ENCODE measurements at places on chromosomes 7 and 10.

- DNase-seq, result no peak
Observed at GRCh38 chr10:1267568-1267967, 211.4 kb downstream of the WDR37 start.

DNA sequence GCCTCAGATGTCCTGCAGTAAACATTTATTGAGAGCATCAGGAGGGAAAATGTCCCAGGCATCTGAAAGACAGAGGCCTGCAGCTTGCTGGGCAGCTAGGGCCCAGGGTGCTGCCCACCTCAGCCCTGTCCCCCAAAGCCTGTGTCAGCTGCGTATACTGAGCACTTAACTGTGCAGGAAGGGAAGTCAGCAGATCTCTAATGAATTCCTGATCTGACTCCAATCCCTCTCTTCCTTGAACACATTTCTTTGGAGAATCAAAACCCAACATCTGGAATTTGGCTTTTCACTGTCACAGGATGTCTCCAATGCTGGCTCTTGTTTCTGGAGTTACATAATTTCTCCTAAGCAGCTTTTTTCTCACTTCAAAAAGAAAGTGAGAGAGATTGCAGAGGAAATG, 364.7 kb upstream of the NFE2L3 start:
- no peak for DNase-seq

DNA sequence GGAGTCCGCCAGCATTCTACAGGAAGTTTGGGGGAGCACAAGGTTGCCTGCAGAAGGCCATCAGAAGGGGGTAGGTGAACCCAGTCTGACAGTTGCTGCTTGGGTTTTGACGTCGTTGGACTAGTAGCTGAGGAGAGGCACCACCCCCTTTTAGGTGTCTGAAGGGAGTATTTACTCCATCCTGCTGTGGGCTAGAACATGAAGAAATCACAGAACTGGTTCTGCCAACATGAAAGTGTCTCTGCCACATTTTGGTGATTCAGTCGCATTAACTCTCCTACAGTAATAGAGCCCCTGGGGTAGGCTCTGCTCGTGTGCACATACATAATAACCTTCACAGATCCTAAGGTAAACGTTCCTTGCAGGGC, 834 bp upstream of the TRIL start:
- no peak for DNase-seq

- DNase-seq, result no peak
Observed at GRCh38 chr7:77626586-77627308, 69.5 kb upstream of the RSBN1L start.

GRCh38 chr10:43068136-43068395, 8.8 kb upstream of the RET start:
- no peak for DNase-seq

DNA sequence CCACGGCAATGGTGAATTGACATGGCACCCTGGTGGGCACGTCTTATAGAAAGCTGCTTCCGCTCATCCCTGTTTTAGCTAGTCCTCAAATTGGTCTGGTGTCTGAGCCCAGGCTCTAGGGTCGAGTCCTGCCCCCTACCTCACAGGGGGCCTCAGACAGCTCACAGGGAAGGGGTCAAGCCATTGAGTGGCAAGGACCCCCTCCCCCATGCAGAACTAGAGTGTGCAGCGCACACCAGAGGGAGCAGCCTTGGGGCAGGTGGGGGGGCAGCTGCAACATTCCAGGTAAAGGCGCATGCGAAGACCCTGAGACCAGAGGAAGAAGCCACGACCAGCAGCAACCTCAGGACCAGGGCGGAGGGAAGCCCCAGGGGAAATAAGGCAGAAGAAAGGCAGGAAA, 240.4 kb upstream of the PPP2R2D start:
- no peak for DNase-seq

DNA sequence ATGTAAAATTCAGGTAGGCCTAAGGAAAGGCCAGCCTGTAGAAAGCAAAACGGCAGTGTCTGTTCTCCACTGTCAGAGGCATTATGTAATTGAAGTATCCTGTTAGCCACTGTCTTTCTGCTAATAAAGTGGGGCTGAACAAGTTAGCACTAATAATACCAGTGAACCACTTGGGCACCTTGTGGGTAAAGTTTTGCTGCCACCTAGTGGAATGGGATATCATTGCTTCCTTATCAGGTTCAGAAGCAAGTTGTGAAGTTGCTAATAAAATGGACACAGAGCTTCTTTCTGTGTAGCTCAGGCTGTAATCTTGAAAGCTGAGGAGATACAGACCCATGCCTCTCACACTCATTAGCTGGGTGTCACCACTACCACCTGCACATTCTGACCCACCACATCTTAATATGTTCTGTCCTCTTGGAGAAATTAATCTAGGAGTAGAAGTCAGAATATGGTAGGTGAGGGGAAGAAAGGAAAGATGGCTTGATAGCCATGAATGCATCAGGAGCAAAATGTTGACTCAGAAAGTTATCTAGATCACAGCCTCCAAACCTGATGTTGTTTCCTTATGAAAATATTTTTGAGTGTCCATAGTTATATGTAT, 175.1 kb downstream of the SEPTIN7 start:
- peak; percentile 80 for DNase-seq

DNA sequence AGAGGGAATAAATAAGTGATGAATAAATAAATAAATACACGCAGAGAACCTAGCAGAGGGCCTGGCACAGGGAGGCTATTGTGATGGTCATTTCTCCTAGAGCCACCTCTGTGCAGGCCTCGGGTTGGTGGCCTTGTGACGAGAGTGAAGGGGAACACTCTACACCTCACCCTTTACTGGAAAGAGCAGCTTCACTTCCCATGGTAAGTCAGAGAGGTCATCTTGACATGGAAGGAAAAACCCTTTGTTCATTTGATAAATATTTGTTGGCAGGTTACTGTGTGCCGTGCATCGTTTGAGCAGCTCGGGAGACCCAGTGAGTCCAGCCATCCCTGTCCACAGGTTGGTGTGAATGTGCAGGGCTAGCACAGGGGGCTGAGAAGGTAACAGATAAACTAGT, 70.2 kb upstream of the PODXL start:
- DNase-seq, result no peak

- DNase-seq, result no peak
Observed at GRCh38 chr10:32650246-32650655, 204.3 kb downstream of the CCDC7 start.

GRCh38 chr7:73856941-73857340, 4.0 kb upstream of the TMEM270 start:
- DNase-seq, result no peak

GRCh38 chr7:123749537-123749857, 694 bp upstream of the WASL start:
- peak; percentile 69 for DNase-seq

GRCh38 chr7:33798686-33799325, 106.5 kb upstream of the BMPER start:
- DNase-seq, result no peak

GRCh38 chr10:132977076-132977475, 34.7 kb upstream of the CFAP46 start:
- no peak for DNase-seq

GRCh38 chr7:87110778-87111177, 41.5 kb upstream of the DMTF1 start:
- DNase-seq, result no peak

GRCh38 chr10:102644646-102645387, 538 bp downstream of the TRIM8 start:
- peak; percentile 94 for DNase-seq

- DNase-seq, result peak; percentile 67
Observed at GRCh38 chr10:24465891-24466818, 257.2 kb downstream of the KIAA1217 start.

DNA sequence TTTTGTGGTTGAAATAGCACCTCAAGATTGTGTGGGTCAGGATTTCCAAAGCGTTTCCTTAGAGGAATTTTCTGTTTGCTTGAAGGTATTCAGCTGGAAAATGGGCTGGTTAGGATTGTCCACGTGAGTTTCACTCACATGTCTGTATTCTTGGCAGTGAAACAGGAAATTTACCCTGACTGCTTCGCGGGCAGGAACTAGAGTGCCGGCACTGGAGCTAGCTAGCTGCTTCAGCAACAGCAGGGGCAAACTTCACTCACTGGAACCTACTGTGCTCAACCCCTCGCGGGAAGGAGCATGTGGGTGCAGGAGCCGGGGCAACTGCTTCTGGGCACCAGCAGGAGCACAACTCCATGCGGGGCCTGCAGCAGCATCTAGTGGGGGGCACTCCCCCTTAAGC, 38.0 kb upstream of the RTKN2 start:
- DNase-seq, result peak; percentile 21

- DNase-seq, result no peak
Observed at GRCh38 chr7:2750004-2750407, 62.0 kb downstream of the AMZ1 start.

DNA sequence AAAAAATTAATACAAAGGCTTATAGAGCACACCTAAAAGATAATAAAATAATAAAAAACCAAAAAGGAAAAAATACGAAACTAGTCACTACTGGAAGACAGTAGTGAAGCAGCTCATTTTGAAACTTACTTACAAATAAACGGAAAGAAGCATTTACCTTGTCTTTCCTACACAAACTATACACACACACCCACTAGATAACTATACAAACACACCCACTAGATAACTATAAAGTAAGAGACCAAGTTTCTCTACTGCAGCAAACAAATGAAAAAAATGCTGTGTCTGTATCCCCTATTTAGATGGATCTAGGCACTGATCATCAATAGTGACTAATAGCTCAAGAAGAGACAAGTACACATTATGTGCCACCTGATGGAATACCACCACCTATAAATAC, 49.2 kb downstream of the KIF5B start:
- no peak for DNase-seq

GRCh38 chr10:29514306-29514705, 120.5 kb downstream of the SVIL start:
- no peak for DNase-seq

DNA sequence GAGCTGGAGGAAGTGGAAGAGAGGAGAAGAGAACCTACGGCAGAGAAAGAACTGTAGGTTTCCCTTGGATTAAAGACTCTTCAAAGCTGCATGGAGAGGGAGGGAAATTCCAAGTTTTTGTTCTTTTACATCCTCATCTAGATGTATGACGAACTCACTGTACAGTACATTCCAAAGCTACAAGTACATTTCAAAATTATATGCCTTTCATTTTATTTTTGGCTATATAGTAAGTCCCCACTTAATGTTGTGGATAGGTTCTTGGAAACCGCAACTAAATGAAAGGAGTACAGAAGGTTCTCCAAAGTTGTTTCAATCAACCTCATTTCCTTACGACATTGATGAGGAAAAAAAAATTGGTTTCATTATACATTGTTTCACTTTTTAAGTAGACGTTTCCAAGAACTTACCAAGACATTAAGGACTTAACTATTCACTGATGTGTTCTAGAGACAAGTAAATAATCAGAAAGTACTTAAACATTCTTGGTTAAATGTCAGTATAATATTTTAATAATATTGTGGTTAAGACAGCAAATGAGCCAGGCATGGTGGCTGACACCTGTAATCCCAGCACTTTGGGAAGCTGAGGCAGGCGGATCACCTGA, 16.1 kb upstream of the JMJD1C start:
- DNase-seq, result no peak

DNA sequence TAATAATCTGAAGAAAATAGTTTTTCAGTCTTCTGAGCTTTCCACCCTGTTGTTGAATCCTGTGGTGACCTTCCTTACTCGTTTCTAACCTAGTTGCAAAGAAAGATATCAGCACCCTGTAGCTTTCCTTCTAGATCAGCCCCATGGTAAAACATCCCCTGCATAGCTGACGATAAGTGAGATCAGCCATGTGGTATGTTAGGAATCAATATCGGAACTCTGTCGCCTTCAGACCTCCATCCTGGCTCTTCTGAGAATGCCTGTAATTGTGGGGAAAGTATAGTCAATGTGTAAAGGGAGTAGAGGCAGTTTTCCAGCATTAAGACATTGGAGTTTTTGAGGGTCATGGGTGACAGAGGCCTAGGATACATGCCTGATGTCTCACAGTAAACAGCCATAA, 151.8 kb downstream of the LRRC4 start:
- DNase-seq, result no peak

- no peak for DNase-seq
Observed at GRCh38 chr10:69073736-69074364, 14.1 kb upstream of the SRGN start.

- no peak for DNase-seq
Observed at GRCh38 chr7:30848121-30848855, 63.4 kb upstream of the AQP1 start.

GRCh38 chr10:101767600-101767945, 8.3 kb downstream of the FGF8 start:
- DNase-seq, result no peak

DNA sequence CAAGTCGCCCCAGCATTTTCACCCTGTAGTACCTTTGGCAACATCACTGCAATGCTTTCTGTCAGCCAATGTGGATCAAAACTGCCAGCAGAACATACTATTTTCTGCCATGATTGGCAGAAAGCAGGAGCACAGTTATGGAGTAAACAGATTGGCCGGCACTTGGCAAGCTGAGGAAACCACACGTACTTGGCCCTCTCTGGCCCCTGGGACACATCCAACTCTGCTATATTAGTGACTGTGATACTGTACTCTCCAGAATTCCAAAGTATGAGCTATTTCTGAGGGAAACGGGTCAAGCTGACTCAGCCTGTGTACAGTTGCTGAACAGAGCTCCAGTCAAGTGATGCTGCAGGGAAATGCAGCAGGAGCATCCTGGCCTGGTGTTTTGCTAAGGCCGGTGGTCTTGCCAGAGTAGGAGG, 39.8 kb upstream of the LANCL2 start:
- no peak for DNase-seq

- DNase-seq, result no peak
Observed at GRCh38 chr7:133746305-133746704, 380.8 kb upstream of the LRGUK start.

DNA sequence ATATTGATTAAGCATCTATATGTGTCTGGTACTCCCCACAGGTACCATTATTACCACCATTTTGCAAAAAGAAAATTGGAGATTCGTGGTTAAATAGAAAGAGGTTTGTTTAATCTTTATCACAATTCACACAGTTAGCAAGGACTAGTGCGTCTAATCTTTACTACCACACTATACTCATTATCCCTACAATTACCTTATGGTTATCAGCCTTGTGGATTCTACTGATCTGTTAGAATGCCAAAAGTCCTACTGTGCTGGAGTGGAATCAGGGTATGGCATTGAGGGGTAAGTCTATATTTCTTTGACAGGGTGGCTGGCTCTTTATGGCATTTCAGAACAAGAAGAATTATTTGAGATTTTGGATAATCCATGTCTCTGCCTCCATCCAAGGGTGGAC, 156.1 kb downstream of the RNLS start:
- DNase-seq, result no peak

DNA sequence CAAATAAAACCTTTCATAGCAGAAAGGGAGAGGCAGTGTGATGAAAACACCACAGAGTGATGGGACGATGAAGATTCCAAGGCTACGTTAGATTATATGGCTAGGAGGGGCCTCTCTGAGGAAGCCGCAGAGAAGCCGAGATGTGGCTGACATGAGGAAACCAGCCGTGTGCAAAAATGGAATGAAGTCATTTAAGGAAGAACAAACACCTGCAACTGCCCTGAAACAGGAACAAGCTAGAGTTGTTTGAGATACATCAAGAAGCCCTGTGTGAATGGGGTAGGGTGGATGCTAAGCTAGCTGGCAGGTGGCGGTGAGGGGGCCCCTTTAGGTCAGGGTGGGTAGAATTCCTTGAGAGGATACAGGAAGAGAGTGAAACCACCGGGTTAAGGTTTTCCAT, 129.5 kb downstream of the KLF6 start:
- DNase-seq, result no peak

GRCh38 chr7:30681815-30682211, 443 bp downstream of the CRHR2 start:
- DNase-seq, result no peak

Measured in RPMI8226 (cell line).